ENCODE measurements at places on chromosomes 6 and 20. TPM values are rescaled to one million over a fixed set of nuclear protein-coding genes. Genes with fewer than 3 reads are reported as not detected.

Gene HLA-DOB
- not detected for total RNA-seq

Gene TGM2
- 133 TPM for total RNA-seq

DNA sequence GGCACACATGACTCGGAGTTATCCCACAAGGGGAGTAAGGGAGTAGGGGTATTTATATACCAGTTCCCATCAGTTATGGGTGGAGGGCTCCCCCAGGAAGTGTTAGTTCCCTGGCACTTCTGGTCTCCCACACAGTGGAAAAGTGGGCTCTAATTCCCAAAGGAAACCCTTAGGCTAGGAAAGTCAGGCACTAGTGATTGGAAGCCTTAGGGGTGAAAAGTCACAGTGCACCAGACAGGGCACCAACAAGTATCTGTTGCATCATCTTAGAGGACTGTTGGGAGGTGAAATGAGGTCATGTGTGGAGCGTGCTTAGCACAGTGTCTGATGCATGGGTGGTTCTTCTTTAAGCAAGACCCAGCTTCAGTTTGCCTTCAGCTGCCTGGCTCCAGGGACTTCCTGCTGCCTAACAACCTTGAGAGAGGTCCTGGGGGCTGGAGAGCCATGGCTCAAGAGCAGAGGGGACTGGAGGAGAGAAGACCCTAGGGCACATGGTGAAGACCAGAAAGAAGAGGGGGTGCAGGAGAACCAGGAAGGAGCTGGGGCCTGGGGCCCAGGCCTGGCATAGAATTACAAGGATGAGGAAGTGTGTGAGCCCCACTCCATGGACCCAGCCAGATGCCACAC is 7.5 kb upstream of the FOXP4 start:
- no peak for DNase-seq

DNA sequence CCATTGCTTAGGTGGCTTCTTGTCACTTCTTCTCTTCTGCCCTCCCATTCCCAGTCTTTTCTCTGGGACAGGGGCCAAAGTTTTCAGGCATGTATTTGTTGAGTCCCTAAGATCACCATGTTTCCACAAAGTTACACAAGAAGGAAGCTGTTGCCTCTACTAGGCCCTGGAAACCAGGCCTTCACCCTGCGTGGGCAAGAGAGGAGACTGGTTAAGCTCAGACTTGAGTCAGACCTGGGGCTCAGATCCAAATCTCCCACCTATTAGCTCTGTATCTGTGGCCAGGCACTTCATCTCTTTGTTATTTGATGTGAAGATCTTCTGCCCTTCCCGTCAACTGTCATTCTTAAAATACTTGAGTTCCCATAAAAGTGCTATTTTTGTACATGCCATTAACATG is 154.6 kb downstream of the SASH1 start:
- DNase-seq = no peak

DNA sequence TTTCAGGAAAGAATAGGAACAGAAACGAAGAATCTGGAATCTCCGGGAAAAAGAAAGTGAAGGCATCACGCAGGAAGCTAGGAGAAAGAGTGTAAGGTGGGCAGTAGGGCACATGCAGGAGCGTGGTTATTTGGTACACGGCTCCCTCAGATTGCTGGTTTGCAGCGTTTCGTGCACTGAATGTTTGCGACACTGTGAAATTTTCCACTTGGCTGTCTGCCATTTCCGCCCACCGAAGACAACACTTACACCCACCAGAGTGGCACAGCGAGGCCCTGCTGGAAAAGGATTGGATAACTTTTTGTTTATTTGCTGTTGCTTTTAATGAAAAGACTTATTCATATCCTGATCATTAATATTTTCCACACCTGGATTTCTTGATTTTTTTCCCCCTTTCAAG is 248.3 kb downstream of the GMPR start:
- no peak for DNase-seq

- no peak for DNase-seq
Observed at GRCh38 chr6:125781314-125781868, 9.4 kb upstream of the NCOA7 start.

Gene WFDC12
- not detected for total RNA-seq

GRCh38 chr20:34388000-34388399 is 24.9 kb downstream of the ITCH start:
- DNase-seq = no peak

DNA sequence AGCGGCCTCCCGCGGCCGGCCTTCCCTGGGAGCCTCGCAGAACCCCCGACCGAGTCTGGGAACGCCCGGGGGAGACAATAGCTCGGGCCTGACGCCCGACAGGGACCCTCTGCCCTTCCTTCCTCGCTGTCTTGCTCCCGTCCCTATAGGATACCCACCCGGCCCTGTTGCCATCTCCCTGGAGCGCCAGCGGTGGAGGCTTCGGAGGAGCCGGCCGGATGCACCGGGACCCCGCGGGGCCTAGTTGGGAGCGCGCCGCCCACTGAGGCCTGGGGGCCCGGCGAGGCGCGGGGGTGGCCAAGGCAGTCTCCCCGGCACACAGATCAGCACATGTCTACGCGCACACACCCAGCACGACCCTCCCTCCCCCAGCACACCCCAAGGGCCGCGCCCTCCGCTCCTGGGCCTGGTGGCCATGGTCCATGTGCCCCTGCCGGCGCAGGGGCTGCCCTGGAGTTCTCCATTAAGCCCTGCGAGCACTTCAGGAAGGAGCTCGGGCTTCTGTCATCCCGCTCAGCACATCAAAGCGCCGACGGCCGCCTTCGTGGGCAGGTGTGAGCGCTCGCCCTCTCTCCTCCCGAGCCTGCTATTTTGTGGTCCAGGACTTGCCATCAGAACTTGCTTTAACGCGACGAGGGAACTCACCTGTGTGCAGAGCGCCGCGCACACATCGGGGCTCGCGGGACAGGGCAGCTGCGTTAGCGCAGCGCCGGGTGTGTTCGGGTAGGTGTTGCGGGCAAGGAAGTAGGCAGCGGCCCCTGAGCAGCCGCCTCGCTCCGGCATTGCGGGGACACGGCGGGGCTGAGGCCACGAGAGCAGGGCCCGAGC is 3.7 kb downstream of the FOXF2 start:
- DNase-seq = no peak

Gene TCF19
- total RNA-seq = 6.7 TPM

GRCh38 chr6:157314705-157315321 is 8.5 kb downstream of the TMEM242 start:
- DNase-seq = peak; percentile 73

- no peak for DNase-seq
Observed at GRCh38 chr6:70537266-70537665, 29.5 kb upstream of the SDHAF4 start.

Data from hepatocyte (in vitro differentiated cells).